Thoracic aorta (tissue), 2 donors: ENCODE measurements at places on chromosomes 13 and 19.

- DNase-seq, result no peak
These were observed 155.9 kb upstream of the KLF12 start for GRCh38 chr13:74289861-74290773.

DNA sequence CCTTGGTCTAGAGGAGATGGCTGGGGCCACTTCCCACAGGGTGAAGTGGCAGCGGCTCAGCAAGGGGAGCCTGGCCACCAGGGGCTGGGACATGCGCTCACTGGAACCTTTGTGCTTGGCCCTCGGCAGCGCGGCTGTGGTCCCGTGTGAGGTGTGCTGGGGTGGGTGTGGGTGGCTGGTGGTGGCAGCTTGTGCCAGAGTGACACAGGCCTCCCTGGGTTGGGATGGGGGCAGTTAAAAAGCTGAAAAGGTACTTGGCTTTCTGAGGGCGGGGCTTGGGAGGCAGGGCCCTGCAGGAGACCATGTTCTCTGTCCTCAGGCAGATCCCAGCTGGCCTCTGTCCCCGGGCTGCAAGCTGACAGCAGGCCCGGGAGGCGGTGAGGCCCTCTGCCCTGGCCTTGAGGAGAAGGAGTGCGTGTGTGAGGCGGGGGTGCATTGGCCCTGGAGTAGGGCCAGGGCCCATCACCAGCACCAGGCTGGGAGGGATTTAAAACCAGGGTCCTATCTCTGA lies 17.3 kb downstream of the MPND start:
- no peak for DNase-seq

GRCh38 chr19:49807058-49807903 lies 5.8 kb downstream of the FUZ start:
- DNase-seq, result no peak

DNA sequence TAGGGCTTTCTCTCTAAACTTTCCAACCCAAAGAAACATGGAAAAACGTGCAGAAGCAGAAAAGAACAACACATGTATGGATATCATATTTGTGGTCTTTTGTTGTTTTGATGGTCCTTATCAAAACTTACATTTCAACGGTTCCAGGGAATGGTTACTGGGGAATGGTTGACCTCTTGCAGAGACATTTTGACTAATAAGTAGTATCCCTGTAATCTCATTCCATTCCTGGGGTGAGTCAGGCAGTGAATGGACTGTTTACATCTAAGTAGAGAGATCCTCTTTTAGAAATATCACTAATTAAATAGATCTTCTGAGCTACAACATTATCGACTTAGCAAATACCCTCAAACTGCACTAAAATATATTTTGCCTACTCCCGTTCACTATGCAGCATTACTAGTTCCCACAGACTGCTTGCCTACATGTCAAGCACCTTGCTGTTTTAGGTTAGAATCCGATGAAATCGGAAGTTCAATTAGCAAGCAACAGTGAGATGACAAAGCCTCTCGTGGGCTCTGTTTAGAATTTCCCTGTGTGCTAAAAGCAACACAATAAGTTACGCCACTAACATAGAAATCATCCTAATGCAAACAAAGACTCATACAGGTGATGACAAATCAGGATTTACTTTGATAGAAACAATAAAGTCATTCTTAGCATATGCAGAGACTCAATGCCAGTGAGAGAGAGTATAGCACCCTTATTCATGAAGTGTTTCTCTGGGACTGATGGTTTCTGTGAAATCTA lies 797.7 kb upstream of the ARGLU1 start:
- DNase-seq, result no peak

GRCh38 chr13:86960876-86961275 lies 710.3 kb upstream of the SLITRK5 start:
- DNase-seq, result no peak

DNA sequence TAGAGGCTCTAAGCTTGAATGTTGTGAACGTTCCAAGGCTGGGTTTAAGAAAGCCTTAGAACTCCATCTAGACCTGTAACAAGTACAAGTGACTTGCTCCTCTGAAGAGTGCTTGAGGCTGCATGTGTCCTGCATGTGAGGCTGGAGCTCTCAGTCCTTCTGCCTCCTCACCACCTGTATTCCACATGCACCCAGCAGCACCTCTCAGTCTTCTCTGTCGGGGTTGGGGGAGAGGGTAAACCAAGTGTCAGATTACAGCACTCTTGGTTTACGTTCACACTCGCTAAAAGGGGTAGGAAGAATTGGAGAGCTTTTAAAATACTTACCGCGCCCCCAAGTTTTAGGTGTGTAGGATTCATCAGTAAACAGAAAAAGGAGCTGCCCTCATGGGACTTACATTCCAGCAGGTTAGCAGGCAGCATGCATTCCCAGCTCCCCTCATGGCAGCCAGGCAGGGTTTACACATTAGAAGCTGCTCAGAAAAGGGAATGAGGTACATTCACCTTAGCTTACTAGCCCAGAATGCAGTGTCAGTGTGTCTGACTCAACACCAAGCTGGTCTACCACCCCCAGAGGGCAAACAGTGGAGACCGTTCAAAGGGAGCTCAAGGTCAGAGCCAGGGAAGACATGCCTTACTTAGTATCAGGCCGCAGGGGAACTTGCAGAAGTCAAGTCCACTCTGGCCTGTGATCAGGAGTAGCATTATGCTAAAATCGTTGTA lies 248.1 kb downstream of the PCCA start:
- DNase-seq, result no peak

DNA sequence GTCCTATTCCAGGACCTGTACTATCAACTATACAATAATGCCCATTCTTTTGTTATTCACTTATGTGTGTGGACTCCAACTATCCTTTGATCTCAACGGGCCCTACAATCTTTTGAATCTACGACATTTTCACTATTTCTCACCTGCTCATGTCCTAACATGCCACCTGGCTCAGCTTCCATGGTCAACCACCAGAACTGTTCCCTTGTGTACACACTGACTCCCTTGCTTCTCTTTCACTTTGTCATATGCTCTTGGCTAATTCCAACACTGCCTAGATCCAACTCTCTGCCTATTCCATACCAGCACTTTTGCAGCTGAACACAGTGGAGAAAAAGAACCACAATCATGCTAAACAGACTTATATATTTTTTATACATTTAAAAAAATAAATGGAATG lies 53.1 kb downstream of the MICU2 start:
- DNase-seq, result no peak

GRCh38 chr19:2042485-2043250 lies 8.4 kb downstream of the MKNK2 start:
- no peak for DNase-seq

GRCh38 chr13:102020611-102021216 lies 381.1 kb downstream of the FGF14 start:
- DNase-seq, result no peak

DNA sequence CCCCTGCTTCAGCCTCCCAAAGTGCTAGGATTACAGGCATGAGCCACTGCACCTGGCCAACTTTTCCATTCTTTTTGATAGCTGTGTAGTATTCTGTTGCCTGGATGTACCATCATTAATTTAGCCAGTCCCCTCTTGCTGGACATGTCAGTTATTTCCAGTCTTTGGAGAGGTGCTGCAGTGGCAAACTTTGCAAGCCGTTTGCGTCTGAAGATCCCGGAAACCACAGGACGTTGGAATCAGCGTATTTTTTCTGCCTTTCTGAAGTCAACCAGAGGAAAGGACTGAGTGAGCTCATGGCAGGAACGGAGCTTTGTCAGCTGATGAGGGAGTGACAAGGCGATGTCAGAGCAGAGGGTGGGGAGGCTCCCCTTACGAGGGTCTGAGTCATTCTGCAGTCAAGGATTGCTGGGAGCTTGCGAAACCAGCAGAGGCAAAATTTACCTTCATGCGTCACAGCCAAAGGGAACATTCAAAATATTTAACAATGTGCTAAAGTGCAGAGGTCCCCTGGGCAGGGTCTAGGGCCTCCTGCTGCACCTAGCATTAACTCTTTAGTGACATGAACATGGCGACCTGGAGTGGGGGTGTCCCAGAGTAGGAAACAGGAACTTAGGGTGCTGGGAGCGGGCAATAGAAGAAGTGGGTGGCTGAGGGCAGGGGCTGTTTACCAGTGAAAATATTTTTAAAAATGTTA lies 5.6 kb downstream of the C5AR1 start:
- peak; percentile 45 for DNase-seq

DNA sequence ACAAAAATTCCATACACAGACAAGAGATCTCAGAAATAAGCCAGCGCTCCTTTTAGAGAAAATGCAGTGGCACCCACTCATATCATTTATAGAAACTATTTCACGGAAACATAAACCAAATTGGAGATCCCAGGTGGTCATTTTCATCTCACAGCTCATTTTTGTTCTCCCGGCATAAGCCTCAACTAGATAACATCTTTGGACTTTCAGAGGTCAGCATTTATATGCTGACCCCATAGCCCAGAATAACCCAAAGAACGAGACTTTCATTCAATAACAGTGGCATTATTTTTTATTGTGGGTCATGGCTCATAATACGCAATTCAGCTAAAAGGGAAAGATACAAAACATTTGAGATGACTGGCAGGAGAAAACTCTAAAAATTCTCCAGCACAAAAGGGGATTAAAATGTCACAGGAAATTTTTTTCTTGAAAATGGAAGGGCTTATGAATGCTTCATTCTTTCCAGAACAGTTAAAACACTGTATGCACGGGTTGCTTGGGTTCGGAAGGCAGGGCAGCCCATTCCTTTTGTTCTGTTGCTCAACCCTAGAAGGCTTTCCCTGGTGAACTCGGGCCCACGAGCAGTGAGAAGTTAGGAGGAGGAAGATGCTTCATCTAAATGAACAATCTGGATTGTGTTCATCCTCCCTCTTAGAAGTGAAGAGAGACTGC lies 24.0 kb downstream of the STARD13 start:
- DNase-seq, result no peak

GRCh38 chr13:40409278-40409677 lies 257.2 kb downstream of the FOXO1 start:
- no peak for DNase-seq

DNA sequence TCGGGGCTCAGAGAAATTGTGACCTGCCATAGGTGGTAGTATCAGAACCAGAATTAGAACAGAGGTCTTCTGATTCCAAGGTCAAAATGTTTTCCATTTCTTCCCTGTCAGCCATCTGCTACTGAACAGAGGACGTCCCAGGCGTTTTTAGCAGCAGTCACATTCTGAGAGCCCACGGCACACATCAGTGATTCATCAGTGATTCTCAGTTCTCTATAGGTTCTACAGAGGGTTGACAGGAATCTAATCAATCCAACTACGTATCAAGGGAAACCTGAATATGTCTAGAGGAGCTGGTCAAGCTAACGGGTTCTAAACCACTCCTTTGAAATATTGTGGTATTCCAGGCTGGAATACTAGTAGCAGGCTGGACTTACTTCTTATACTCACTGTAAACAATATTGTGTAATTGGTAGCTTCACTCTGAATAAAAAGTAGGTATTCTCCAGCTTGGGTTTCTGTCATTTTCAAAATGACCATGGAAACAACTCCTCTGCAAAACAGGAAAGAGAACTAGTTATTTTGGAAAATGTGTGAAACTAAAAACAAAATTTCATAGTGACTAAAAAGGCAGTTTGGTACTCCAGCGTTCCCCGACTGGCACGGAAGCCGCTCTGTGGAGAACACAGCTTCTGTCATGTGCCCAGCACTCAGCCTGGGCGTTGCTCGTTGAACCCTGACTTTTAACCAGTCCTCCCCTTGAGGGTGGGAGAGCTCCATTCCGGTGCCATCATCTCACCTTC lies 43.2 kb downstream of the FLT3 start:
- DNase-seq, result no peak

- DNase-seq, result no peak
These were observed 35.4 kb downstream of the PCCA start for GRCh38 chr13:100124265-100124664.

DNA sequence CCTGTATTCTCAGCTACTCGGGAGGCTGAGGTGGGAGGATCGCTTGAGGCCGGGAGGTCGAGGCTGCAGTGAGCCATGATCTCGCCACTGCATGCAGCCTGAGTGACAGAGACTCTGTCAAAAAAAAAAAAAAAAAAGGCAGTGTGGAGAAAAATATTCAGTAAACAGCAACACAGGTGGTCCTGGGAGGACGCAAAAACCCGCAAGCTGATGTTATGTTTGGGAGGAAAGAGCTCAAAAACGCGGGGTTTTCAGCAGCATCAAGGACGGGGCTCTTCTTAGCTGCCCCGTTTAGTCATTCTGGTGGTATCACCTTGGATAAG lies 599 bp upstream of the ZNF784 start:
- DNase-seq, result no peak
